Inflammatory macrophage (primary cell): ENCODE measurements at places on chromosomes 5 and 9.
A peak's percentile ranks its signal among the peaks of the same experiment; 100 is the strongest.

- DNase-seq, result peak; percentile 71
These were observed 28.4 kb upstream of the SSBP2 start for GRCh38 chr5:81779125-81779915.

DNA sequence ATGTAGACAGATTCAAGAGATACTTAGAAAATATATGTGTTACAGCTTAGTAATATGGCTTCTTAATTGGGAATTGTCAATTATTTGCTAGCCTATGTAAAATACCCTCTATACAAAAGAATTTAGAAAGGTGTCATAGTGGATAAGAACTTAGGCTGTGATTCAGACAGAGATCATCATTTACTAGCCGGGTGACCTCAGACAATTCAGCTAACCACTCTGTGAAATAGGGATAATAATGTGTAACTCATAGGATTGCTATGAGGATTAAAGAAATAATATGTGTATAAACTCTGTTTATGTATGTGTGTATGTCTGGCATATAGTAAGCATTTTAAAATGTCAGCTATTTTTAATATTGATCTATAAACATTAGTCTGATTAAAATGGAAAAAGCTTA, 5.9 kb upstream of the LARS1 start:
- DNase-seq, result no peak

DNA sequence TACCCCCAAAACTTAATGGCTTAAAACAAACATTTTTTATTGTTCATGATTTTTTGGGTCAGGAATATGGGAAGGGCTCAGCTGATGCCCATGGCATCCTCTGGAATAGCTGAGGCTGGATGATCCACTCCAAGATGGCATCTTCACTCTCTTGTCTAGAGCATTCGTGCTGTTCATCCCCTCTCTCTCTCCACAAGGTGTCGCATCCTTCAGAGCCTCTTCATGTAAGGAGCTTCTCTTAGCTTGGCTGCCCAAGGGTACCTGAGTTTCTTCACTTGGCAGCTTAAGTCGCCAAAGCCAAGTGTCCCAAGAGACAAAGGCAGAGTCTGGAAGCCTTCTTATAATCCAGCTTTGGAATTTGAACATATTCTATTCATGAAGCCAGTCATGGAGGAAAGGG, 294.7 kb downstream of the CHSY3 start:
- DNase-seq, result no peak

- DNase-seq, result no peak
These were observed 241.2 kb downstream of the FAM114A2 start for GRCh38 chr5:153797484-153797883.

DNA sequence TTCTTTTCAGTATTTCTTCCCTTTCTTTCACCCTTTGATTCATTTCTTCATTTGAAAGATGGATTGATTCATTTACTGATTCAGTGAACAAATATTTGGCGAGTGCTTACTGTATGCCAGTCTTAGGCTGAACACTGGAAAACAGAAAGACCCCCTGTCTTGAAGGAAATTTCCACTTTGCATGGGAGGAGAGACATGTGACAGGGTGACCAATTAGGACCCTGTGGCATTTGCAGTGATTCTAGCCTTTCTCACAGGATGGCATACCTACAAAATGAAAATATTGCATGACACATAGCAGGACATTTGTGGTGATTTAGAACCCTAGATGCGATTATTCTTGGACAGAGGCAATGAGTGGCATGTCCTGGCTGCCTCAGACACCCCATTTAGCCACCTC, 407.2 kb upstream of the SGCD start:
- no peak for DNase-seq

DNA sequence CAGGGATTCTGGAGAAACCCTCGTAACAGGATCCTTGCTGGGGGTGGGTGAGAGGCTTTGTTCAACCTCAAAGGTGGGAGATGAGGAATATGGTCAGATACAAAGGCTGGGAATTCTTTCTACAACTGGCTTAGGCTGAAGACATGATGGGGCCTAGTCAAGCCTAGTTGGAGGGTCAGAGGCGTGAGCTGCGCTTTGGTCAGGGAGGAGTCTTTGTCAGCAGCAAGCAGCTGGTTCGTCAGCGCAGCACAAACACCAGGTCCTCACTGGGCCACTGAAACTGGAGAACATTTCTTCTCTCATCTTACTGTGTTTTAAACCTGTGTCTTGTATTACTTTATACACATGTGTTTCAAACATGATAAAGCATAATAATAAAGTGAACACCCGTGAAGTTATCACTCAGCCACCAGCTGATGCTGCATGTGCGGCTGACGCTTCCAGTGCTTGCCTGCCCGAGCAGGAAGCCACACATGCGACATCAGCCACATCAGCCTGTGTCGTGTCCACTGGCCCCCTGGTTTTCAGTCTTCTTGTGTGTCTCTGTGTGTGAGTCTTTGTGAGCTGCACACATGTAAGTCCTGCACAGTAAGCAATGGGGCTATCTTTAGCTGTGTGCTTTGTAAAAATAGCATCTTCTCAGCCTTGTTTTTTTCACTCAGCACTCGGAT, 81.5 kb downstream of the WNK2 start:
- no peak for DNase-seq

DNA sequence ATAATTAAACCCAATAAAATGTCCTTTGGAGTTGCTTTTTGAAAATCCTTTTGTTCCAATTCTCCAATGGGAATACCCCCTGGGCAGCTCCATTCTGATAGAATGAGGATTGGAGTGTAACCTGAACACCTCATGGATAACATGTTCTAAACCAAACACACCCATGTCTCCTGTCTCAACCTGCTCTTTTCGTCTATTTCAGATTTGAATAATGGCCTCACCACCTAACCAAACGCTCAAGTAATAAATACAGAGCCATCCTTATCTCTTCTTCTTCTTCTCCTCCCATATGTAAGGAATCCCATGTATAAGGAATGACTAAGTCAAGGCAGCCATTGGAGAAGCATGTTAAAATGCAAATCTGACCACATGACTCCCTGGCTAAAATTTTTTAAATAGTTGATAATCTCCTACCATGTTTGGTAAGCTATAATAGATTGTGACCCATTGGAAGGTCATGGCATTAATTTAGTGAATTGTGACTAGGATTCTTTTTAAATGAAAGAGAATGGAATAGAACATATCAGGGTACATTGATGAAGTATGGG, 26.0 kb downstream of the ELL2 start:
- DNase-seq, result no peak

DNA sequence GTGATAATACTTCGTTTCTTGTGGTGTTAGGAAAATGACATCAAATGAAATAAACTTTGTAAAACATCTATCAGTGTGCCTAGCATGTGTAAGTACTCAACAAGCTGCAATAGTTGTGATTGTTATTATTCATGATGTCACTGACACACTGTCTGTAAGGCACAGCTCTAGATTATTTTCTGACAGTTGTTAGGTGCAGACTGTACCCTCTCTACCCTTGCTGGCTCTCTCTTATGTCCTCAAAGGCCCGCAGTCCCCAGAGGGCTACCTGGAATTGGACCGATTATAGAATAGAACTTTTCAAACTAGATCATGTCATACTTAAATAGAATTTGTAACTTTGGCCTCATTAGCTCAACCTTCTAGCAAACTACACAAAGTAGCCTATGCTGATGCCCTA, 65.9 kb upstream of the VCAN start:
- no peak for DNase-seq

GRCh38 chr9:121286973-121287741, 19.2 kb downstream of the GSN start:
- peak; percentile 74 for DNase-seq

DNA sequence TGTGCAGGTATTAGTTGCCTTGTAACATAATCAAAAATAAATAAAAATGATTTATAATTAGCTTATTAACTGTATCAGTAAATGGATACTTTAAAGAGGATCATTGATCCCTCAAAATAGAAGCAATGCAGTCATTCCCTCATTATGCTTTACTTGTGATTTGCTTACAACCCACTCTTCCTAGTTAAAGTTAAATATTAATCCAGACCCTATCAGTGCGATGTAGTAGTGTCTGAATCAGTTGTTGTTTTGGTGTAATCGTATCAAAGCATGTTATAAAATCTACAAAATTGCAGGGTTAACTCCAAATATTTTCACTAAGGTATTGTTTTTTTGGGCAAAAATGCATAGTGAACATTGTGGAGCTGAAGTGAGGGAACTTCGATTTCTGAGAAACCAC, 17.6 kb downstream of the TENT4A start:
- DNase-seq, result no peak

- DNase-seq, result no peak
These were observed 93.4 kb upstream of the COL5A1 start for GRCh38 chr9:134548185-134548584.

DNA sequence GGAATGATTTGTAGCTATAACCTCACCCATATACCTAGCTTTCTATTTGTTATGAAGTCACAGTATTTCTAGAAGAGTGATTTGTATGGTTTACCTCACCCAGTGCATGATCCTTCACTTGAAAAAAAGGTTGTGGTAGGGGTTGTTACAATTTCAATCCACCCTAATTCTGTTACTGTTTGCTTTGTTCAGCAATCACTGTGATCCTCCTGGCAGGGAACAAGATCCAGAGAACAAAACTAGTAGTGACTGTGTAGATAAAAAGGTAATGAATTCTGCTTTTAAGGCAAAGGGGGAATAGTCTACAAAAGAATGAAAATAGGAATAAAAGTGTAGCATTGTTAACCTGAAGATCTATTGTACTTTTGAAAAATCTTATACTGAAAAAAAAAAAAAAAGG, 191.3 kb upstream of the SH3GL2 start:
- no peak for DNase-seq

DNA sequence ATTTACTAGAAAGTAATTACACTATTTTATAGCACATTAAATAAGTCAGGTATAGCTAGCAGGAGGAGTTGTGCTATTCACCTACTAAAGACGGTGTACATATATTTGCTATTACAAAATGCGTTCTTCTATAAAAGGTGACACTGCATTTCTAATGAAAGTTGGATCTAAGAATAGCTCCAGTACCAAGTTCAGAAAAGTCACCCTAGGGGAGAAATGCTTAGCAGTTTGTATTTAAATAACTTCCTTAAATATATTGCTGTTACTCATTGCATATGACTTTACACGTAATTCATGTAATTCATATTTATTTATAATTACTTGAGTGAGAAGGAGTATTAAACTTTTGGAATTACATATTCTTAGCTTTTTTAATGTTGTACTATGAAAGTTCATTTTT, 7.0 kb upstream of the SUB1 start:
- peak; percentile 50 for DNase-seq

DNA sequence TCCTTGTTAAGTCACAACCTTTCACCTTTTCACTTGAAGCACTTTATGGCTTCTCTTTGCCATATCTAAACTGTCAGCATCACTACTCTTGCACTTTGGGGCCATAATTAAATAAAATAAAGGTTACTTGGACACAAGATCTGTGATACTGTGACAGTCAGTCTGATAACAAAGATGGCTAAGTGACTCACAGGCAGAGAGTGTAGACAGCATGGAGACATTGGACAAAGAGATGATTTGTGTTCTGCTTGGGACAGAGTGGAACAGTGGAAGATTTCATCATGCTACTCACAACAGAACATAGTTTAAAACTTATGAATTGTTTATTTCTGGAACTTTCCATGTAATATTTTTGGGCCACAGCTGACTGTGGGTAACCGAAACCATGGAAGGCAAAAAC, 81.7 kb upstream of the SMC5 start:
- no peak for DNase-seq

- DNase-seq, result no peak
These were observed 54.0 kb upstream of the FKTN start for GRCh38 chr9:105503881-105504280.

GRCh38 chr5:76542887-76543690, 80.1 kb downstream of the F2RL2 start:
- peak; percentile 83 for DNase-seq

DNA sequence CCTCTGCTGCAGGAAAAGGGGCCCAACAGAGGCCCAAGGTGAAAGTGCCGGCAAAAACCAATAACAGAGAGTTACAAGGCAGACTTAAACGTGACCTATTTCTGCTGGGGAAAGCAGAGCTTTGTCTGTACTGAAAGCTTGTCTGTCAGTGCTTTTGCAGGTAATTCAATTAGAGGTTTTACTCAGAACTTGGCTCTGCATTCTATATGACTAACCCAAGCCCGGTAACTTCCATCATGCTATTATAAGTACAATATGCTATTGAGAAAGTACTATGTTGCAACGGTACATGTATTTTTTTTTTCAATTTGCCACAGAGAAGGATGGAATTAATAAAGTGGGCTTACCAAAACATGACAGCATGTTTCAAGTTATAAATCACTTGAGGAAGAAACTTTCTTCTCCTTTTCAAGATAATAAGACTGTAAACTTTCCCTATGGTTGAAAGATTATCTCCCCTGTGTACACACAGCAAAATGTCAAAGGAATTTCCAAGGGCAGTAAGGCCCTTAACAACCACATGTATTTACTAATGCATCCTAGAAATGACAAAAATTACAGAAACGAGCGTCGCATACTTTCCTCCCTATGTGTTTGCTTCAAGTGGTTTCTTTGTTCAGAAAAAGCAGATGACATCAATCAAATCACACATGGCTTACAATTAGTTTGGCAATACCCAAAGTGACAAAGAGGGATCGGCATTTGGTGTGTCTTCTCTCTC, 282.4 kb downstream of the EFNA5 start:
- peak; percentile 48 for DNase-seq

- no peak for DNase-seq
These were observed 23.1 kb upstream of the SMAD5 start for GRCh38 chr5:136109453-136110135.

- no peak for DNase-seq
These were observed 345.9 kb downstream of the EFNA5 start for GRCh38 chr5:107324809-107325208.

DNA sequence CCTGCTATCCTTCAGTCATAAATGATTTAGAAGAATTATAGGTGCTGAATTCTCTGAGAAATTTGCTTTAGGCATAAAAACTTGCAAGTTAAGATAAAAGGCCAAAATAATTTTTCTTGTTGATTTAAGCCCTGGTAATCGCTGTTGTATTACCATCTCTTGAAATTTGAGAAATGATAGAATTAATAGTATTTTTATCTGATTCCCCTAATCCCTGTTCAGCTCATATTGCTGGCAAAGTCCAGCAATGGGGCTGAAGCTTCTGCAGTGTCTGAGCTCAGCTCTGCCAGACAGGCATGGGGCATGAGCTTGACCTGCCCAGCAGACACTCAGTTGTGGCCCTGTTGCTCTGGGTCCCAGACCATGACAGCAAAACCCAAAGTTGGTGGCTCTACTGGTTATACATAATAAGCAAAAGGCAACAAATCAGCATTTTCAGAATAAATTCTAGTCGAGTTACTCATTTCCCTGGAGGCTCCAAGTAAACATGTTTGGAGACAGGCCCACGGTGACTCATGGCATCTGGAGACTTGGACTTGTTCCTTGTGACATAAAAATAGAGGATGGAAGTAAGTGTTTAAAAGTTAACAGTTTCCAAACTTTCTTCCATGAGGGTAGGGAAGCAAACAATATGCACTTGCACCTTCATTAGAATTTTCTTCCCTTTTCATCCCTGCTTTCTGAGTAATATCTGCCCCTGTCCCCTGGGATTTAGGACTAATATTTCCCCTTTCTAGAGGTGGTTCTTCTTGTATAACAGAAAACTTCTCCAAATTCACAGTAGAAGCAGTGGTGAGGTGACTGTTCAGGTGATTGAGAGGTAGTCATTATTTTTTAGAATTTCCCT, 60.2 kb upstream of the SLC2A8 start:
- DNase-seq, result no peak

- DNase-seq, result peak; percentile 53
These were observed at the start of gene F2RL1 for GRCh38 chr5:76818844-76819831. Gene F2RL1, plus strand, starts transcription at chr5:76819030. Its CDS starts 153 bp downstream, at chr5:76819183.

GRCh38 chr5:119289438-119290044, 66.3 kb upstream of the TNFAIP8 start:
- no peak for DNase-seq
